ENCODE measurements at places on chromosomes 4 and X.

- no peak for DNase-seq
Observed at GRCh38 chrX:31392513-31392912, 320.7 kb upstream of the FTHL17 start.

DNA sequence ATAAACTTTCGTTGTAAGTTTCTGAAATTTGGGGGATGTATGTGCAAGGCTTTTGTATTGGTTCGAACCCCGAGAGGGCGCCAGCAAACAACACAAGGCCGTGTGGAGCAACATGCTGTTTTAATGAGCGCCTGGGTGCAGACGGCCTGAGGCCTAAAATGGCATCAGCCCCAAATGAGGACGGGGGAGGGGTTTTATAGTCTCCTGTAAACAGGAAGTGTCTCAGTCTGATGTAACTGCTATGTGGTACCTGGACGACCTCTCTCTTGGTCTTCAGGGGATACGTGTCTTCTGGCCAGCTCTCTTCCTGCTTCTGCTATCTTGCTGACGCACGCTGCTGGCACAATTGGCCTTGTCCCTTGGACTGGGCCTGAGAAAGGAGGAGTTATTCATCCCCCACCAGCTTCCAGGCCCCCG, 1348.0 kb downstream of the ADGRL3 start:
- peak; percentile 33 for DNase-seq

- DNase-seq = peak; percentile 89
Observed at GRCh38 chrX:103214870-103215424, at the start of gene BEX4. BEX4 (plus strand) TSS chrX:103215108; CDS start chrX:103216154, 1,046 bp downstream.

DNA sequence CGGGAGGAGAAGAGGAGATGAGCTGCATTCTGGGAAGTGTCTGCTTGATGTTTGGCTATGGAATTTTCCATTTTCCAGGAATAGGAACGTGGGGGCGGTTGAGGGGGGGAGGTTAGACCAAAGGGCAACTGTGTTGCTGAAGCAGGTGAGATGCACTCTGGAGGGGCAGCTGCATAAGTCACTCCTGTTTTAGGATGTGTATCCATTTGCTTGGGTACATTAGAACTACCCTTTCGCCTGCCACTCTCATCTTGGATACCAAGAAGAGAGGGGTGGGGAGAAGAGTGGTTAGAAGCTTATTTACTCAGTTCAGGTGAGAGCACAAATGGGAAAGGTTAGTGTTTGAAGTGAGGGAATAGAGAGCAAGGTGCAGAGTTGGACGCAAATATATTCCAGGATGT, 934 bp upstream of the GPR119 start:
- no peak for DNase-seq

DNA sequence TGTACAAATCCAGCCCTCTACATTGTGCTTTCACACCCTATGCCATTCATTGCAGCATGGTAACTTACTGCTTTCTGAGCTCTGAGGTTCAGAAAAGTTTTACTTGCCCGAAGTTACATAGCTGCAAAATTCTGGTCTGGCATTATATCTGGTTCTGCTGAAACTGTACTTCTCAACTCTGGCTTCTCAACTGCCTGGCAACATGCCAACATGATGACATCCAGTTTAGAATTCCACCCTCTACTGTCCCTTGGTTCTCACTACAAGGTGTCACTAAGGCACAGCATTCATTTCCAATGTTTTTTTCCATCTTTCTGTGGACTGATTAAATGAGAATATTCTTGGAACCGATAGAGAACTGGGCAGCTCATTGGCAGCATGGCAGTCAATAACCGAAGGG, 242.9 kb upstream of the PRPS2 start:
- DNase-seq = no peak

- DNase-seq = no peak
Observed at GRCh38 chr4:84530871-84531270, 31.8 kb upstream of the NKX6-1 start.

DNA sequence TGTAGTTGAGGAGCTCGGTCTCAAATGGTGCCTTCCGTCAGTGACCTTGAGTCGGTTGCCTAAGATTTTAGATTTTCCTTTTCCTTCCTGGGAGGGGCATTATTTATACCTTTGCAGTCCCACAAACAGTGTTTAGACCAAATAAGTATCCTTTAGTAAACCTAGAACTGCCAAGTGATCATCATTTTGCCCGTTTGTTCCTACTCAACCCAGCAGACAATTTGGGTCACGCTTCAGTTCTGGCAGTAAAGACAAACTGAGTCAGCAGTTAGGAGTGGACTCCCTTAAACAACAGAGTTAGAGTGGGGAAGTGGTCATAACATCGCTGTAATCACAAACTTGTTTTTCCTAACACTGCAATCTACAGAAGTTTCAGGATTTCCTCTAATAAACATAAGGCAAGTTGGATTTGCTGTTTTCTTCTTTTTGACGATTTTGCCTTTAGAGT, 777 bp upstream of the WDFY3 start:
- DNase-seq = no peak

DNA sequence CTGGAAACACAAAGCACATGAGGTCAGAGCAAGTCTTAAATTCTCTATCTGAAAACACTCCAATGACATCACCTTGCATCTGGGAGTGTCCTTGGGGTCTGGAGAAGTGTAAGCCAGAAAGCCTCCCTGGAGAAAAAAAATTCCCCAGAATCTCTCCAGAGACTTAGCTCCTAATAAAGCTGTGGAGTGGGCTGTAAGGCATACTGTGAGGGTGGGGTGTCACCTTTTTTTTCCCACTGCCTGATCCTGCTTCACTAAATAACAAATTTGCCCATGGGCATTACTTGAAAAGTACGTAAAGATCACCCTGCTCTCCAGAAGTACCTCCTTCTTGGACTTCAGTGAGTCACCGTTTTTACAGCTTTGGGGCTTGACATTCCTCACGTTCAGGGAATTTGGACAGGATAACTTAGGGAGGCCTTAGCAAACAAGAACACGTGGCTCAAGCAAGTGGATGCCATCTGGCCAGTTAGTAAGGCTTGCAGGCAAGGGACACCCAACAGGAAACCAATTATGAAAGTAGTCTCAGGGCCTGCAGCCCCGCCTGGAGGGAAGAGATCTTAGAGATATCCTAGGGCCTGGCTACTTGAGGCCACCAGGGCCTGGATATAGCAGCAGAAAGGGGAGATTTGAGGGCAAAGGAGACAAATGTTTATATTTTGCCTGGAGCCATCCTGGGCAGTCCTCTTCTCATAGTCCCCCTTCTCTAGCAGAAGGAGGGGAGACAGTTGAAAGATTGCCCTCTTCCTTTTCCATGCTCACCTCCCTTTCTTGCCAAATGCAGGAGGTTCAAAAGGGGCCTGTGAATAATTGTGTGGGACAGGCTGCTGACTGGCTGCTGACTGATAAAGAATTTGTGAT, 60.1 kb upstream of the PLAC1 start:
- no peak for DNase-seq

DNA sequence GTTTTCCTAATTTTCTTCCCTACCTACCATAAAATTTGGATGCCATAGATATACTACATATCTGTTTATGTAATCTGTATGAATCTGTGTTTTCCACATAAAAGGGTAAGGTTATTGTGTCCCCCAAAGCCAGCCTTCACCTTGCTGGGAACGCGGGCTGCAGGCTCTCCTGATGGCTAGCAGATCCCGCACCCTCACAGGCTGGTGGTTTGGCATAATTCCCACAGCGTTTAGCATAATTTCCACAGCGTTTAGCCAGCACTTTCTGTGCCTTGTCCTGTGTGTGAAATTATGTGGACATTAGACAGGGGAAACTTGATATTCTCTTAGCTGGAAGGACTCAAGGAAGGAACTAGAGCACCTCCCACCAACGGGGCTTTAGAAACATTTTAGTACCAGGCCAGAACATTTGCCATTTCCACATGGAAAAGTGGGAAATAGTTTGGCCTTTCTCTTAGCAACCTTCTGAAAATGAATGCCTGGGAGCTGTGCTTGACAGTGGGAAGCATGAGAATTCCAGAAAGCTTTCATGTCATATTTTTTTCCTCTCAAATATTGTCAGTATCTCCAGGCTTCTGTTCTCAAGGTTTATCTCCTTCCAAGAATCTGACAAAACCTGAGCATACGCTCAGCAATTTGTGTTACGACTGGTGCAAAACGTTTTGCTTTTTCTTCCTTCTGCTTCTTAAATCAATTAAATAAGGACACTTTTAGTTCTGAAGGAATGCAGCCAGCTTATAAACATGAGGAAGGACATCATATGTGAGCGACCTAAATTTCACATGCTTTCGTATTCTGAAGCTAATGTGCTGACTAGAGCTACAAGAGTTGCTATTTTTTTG, 67.9 kb downstream of the STK32B start:
- DNase-seq = peak; percentile 37

- no peak for DNase-seq
Observed at GRCh38 chr4:2423695-2424094, 4.9 kb downstream of the CFAP99 start.

DNA sequence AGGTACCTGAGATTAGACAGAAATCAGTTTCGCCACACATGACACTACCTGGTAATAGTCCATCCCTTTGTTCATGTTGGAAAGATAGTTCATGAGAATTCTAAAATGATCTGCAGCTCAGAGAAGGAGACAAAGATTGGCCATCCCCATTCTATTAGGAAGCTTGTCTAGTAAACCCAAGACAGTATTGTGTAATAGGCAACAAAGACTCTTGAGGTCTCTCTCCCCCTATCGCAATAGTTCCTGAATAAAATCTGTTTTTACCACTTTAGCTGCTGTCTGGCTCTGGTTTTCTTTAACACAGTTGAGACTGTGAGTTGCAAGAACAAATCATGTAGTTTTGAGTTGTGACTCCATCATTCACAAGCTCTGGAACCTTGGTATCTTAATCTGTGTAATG, 14.8 kb upstream of the BBS7 start:
- DNase-seq = no peak

GRCh38 chr4:14562901-14563300, 439.4 kb upstream of the CPEB2 start:
- DNase-seq = no peak

DNA sequence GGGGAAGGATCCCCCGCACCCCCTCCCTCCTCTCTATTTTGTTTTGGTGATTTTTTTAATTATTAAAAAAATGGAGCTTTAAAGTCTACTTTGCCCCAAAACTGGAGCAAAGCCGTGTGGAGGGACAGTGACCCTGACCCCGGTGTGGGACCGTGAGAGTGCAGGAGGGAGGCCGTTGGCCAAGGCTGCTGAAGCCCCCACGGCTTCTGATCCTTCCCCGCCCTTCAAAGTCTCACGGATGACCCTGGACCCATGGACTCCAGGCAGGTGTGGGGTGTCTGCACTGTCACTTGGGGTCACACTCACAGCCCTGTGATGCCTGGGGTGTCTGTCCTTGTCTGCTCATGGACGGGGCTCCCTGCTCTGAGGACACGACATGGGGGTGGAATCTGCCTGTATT, 133.3 kb downstream of the CPZ start:
- no peak for DNase-seq

DNA sequence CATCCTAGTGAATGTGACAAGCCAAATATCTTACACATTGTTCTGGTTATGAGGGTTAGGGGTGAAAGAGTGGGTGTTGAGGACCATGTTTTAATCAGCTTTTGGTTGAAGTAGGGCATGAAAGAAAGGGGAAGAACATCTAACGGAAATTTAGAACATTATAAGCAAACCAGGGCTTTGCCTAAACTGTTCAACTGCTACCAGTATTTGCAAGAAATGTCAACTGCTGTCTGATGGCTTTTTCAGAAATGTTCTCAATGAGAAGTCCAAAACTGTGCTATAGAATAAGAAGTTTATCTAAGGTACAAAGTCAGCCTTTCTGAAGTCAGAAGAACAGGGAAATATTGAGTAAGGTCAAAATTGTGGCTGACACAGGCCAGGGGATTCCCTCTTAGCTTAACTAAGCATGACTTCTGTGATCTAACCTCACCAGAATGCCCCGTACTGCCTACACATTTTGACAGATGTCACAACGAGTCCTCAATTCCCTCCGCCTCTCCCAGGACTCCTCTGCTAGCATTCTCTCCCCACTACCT, 67.1 kb downstream of the DTHD1 start:
- no peak for DNase-seq

DNA sequence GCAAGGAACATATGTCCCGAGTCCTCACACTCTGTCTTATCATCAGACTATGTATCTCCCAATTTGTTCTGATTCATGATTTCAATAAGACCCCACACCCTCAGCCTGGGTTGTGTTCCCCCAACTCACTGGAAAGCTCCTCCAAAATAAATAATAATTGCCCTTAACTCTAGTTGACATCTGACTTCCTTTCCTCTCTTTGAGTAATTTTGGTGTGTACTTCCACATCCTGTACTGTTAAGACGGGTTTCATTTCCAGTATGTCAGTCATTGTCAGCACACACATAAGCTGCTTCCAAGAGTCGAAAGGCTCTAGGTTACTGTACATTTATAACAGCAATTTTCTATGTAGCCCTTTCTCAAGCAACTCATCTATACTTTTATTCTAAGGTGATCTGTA, 52.2 kb upstream of the C1QTNF7 start:
- DNase-seq = no peak

- no peak for DNase-seq
Observed at GRCh38 chr4:188930822-188931221, 791.6 kb downstream of the TRIML1 start.

DNA sequence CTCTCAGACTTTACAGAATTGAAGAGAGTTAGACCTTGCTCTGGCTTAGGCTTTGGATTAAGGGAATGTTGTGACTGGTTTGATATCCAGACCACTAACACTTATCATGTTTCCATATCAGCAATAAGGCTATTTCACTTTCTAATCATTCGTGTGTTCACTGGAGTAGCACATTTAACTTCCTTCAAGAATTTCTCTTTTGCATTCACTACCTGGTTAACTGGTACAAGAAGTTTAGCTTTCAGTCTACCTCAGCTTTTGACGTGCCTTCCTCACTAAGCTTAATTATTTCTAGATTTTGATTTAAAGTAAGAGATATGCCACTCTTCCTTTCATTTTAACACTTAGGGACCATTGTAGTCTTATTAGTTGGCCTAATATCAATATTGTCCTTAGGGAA, 62.6 kb downstream of the CASP6 start:
- DNase-seq = no peak
